ENCODE measurements at places on chromosomes 12 and 14.
A peak's percentile ranks its signal among the peaks of the same experiment; 100 is the strongest.

- no peak for DNase-seq
These were observed 2.1 kb downstream of the CKAP4 start for GRCh38 chr12:106245767-106246166.

- no peak for DNase-seq
These were observed 67.3 kb upstream of the GALNT9 start for GRCh38 chr12:132396657-132397056.

DNA sequence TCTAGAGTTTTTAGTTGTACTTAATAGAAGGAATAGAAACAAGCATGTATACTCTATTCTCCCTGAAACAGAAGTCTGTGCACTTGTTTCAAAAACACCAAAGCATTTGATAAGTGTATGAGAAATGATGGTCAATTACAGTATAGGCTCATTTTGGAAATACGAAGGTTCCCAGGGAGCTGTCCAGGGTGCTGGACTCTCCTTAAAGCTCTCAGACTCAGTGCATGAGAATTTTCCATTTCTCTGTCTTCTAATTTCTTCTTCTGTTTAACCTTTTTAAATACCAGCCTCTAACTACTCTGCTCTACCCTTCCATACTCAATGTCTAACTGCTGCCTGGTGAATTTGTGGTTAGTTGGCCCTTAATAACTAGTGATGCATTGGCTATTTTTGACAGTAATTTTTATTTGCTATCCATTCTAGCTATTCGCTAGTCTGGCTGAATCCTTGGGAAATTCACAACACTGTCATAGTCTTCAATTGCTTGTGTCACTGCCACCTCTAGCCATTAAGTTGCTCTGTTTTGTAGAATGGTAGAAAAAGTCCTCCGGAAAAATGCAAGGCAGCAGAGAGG, 229.2 kb downstream of the NRXN3 start:
- DNase-seq: no peak

- no peak for DNase-seq
These were observed 221.3 kb downstream of the SLC6A15 start for GRCh38 chr12:84691266-84691665.

GRCh38 chr14:59507063-59507751, 22.9 kb downstream of the JKAMP start:
- peak; percentile 43 for DNase-seq

DNA sequence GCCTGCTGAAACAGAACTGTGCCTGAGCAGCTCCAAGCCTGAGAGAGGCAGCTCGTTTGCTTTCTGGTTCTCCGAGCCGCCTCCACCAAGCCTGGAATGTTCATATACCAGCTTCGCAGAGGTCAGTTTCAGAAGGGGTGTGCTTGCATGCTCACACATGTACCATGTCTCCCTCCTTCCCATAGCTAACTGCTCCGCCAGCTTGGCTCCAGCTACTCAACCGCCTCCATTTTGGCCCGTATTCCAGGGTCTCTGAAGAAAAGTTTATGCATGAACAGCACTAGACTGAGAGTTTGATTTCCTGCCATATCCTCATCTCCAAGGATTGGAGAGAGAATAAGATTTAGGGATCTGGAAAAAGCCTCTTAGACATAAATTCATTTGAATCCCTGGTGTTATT, 103.7 kb downstream of the SMOC1 start:
- no peak for DNase-seq

DNA sequence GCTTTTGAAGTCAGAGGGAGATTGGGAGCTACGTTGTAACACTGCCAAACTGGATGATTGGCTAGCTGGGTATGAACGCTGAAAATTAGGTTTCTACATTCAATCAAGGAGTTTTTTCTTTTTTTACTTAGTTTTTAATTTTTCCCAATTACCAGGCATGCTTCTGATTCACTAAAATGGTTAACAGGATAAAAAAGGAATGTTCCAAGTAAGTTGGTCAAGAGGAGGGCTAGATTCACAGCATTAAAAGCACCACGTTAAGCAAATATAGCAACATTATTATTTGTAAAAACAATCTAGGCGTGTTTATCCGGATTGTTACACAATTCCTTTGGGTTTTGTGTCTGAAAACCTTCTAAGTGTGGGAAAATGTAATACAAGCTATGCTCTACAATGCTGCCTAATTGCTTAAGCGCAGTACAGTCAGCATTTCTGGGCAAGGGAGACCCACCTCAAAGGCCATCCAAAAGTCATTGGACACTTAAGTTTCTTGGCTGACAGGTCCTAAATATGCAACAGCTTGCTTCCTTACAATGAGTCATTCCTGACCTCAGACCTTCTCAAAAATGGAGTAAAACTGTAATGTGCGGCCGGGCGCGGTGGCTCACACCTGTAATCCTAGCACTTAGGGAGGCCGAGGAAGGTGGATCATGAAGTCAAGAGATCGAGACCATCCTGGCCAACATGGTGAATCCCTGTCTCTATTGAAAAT, 1.2 kb downstream of the RPLP0 start:
- DNase-seq: peak; percentile 41

GRCh38 chr12:112557951-112558630, 139.3 kb downstream of the PTPN11 start:
- DNase-seq: no peak

- DNase-seq: no peak
These were observed 149.3 kb downstream of the RBM19 start for GRCh38 chr12:113816866-113817265.

- no peak for DNase-seq
These were observed 51.1 kb downstream of the HSPB8 start for GRCh38 chr12:119229837-119230236.

DNA sequence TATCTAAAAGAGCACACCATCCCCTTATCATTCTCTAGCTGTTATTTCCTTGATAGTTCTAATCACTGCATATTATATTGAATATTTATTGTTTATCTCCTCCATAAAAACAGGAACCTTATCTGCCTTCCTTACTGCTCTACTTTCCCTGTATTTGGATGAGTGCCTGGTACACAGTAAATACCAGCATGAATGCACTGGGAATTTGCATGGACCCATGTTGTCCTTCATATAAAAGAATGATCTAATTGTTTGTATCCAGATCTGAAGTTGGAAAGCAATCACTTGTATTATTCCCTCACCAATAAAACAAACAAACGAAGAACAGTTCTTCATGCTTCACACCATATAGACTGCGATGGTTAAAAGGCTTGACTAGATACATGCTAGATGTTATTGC, 15.3 kb upstream of the CNOT2 start:
- DNase-seq: no peak
